ENCODE measurements at places on chromosomes 5 and 9.

DNA sequence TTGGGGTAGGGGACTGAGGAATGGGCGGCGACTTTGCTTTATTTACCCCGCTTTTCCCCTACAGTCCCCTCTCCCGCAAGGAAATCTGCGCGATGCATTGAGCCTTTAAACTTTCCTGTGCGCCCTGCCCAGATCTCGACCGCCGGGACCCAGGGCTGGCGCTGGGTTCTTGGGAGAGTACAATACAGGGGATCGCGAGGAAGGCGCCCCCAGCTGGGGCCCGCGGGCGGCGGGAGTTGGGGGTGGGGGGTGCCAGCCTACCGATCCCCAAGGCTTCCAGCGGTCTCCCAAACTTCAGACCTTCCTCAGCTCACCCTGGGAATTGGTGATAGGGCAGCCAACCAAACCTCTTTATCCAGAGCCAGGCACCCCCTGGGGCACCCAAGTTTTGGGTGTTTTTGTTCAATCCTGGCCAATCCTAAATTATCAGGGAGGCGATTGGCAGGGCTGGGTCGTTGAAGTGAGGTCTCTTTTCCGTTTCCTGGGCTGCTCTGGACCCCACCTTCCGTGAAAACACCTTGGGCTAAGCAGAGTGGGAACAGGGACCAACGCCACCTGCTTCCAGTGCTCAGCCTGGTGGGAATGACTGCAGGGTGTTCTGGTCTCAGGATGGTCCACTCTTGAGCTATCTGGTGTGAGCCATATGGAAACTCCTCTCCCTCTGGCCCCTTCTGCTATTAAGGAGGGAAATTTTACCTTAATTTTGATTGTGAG is 51.4 kb upstream of the DAB2IP start:
- DNase-seq: no peak

DNA sequence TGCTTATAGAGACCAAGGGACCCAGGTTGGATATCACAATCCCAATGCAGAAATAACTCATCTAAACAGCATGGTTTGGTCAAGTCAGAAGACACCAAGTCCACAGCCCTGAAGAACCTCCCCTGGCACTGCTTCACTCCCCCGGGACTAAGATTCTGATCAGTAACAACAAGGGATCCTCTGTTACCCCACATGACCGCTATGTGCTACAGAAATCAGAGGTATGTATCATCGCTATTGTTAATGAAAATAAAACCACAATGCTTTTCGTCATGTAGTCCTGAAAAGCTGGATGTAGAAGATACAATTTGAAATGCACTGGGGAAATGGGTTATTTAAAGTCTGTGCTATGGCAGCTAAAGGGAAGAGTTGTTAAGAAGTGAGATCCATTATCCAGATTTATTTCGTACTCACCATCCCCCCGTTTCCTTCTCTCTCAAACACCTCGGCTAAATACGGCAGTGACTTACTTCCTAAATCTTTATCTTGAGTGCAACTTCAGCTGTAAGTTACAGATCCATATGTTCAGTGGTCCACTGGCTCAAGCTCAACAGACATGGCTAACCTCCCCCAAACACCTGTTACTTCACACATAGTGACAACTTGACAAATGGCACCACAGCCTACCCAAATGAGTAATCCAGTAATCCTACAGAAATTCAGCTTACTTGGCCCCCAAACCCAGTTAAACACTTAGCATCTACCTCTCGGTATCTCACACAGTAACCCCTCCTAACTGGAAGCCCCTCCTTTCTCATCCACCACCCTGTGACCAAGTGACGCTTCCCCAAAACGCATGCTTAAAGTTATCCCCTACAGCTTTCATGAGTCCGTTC is 129.2 kb downstream of the MYO10 start:
- no peak for DNase-seq

GRCh38 chr5:178176791-178177190 is 10.4 kb downstream of the GMCL2 start:
- DNase-seq: no peak

GRCh38 chr9:120490888-120491595 is 88.9 kb downstream of the CDK5RAP2 start:
- no peak for DNase-seq

DNA sequence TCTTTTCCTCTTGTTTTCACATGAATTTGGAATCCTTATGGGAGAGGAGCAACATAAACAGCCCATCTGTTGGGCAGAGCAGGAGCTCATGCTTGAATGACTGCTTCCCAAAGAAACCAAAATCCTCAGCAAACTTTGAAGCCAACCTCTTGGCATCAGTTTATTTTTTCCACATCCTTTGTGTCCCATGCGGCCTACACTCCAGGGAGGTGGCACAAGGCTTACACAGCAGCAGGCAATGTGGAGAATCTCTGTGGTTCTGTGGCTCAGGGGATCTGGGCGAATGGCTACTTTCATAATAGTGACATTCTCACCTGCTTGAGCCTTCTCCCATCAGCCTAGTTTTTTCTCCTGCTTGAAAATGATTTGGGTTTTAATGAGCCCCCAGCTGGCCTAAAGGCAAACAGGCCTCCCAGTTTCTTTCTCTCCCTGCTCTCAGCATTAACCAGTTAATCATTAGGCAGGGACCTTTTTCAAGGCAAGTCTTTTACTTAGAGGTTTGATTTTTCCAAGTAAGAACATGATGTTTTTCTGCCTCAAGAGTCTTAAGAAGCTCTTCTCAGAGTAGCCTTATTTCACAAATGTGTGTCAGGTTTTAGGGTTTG is 370.3 kb downstream of the ARHGEF28 start:
- DNase-seq: no peak

DNA sequence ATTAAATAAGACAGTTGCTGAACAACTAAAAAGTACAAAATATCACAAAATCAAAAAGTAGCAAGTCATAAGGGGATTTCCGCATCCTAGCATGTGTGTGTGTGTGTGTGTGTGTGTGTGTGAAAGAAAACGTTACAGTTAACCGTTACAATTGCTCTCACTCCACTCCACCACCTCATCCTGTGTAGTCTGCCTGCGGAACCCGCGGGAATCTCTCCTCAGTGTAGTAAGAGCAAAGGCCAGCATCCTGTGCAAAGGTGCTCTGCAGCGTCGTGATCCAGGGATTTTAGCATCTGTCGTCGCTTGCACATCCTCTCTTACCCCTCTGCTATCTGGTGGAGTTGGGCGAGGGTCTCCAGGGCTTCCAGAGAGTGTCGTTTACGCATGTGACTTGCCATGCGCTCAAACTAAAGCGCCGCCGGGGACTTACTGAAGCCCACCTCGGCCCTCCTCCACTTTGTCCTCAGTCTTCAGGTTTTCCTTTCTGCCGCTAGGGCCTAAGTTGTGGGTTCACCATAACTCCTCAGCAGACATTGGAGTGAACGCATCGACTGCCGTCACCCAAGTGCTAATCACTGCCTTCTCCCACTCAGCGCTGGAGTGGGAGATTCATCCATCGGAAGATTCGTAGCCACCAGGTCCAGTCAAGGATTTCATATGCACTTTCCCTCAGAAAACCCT is 3.9 kb downstream of the CDKN2B start:
- DNase-seq: no peak

- DNase-seq: no peak
Observed at GRCh38 chr9:97479496-97480159, 21.8 kb upstream of the TMOD1 start.

- DNase-seq: no peak
Observed at GRCh38 chr5:169116961-169117461, 183.9 kb downstream of the SLIT3 start.

DNA sequence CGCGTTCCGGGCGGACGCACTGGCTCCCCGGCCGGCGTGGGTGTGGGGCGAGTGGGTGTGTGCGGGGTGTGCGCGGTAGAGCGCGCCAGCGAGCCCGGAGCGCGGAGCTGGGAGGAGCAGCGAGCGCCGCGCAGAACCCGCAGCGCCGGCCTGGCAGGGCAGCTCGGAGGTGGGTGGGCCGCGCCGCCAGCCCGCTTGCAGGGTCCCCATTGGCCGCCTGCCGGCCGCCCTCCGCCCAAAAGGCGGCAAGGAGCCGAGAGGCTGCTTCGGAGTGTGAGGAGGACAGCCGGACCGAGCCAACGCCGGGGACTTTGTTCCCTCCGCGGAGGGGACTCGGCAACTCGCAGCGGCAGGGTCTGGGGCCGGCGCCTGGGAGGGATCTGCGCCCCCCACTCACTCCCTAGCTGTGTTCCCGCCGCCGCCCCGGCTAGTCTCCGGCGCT is at the start of gene DAPK1:
DAPK1 (plus strand) TSS at position 264 of the 442 bp plus-strand sequence. CDS start 1,211 bp downstream, outside the sequence.
- DNase-seq: peak; percentile 23

DNA sequence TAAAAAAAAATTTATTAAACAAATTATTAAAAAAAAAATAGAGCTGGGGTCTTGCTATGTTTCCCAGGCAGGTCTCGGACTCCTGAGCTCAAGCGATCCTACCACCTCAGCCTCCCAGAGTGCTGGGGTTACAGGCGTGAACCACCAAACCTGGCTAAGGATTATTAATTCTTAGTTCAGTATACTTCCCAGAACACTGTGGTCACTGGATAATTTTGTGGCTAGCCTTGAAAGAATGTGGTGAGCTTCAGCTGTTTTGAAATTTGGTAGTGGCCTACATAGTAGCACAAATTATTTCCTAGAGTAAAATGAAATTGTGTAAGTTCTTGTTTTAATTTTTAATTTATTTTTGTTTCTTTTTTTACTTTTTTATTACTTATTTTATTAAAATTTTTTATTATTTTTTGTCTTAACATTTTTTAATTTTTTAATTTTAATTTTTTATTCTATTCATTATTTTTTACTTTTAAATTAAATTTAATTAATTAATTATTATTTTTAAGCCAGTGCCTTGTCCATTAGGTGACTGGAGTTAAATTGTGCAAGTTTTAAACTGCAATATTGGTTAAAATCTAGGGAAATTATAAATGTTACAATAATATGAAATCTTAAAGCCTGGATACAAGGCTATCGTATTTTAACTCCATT is 23.0 kb downstream of the ARRDC3 start:
- no peak for DNase-seq

DNA sequence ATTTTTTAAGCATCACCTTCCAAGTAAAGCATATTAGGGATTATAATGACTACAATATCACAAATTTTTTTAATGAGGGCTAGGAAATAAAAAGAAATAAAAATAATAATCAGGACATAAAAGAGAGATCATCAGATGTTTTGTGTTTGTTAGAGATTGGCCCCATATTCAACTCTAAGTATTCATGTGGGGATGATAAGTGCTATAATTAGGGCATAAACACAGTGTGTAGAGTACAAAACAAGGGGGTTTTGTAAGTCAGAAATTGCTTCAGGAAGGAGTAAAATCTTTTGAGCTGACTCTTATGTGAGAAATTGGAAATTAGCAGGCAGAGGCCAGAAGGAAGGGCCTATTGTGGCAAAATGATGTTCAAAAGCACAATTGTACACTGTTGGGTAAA is 127.3 kb downstream of the STARD4 start:
- no peak for DNase-seq

GRCh38 chr5:95175106-95175505 is 109.8 kb downstream of the MCTP1 start:
- DNase-seq: no peak

- DNase-seq: no peak
Observed at GRCh38 chr5:75756211-75756610, 39.0 kb upstream of the POC5 start.

DNA sequence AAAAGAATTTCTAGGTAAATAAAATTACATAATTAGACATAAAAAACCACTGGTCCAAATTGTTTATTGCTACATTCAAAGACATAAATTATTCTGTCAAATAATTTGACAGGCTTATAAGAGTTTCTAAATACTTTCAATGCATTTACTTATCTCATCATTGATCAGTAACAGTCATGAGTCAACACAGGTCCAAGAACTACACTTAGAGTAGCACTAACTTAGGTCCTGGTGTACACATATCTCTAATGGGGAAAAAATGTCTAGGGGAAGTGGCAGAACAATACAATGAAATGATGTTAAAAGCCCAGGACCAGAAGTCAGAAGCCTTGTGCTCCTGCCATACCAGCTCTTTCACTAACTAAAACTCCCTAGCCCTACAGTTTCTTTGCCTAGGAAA is 96.5 kb upstream of the SLCO6A1 start:
- DNase-seq: no peak

- peak; percentile 56 for DNase-seq
Observed at GRCh38 chr9:82152181-82152580, 163.6 kb downstream of the SPATA31D1 start.

DNA sequence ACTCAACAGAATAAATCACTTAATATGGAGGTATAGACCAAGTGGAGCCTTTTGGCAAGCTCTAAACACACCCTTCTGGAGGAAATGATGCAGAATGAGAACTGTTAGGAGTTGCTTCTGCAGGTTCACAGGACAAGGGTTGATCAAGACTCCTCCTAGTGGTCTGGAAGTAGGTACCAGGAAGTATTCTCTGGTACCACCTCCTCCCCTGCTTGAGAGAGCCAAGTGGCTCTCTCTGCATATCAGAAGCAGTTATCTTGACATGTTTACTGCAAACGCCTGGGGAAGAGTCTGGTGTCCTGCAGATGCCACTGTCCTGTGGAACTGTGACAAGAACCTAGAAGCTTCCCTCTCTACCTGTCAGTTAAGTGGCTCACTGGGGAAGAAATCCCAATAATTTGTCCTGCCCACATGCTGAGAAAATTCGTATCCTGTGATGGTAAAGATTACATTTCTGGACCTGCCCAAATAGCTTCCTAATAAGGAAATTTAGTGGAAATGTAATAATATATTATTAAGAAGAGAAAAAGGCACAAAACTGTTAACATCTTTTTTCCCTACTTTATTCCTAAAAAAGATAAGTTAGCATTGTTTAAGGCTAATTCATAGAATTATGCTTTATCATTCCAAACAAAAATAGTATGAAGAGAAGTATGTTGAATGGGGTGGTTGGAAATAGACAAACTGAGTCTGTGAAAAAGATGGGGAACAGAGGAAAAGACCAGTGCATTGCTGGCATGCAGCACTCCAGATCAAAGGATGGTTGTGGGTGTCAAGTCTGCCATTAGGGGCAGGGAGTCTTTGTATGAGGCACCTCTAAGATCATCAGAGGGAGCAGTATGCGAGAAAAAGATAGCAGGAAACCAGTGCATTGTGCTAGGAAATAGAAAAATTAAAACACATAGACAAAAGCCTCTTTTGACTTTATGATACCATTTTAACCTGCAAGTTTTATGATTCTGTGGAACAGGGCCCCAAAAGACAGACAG is 118.8 kb downstream of the CDC42SE2 start:
- DNase-seq: peak; percentile 75

- DNase-seq: no peak
Observed at GRCh38 chr9:4558371-4558998, 68.2 kb downstream of the SLC1A1 start.

DNA sequence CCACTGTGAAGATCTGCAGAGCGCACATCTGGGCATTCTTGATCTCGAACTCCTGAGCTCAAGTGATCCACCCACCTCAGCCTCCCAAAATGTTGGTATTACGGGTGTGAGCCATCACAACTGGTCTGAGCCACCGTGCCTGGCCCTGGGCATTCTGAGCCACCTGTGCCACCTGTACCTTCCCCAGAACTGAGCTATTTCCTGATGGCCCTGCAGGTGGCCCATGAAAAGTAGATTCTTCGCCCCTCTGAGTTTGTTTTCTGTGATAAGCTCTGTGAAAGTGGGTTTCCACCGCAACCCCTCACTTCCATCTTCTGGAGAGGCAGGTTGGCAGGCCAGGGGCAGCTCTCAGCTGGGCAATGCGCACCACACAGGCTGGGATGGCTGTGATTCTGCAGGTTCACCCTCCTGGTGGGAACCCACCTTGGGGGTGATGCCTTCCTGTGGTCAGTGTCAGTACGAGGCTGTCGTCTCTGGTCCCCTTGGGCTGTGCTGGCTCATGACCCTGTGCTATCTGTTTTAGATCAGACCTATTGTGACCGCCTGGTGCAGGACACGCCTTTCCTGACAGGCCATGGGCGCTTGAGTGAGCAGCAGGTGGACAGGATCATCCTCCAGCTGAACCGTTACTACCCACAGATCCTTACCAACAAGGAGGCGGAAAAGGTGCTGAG is 11.3 kb downstream of the CARD19 start:
- no peak for DNase-seq

Measured in epithelial cell of esophagus (primary cell).